ENCODE measurements at places on chromosomes 16 and 17. TPM values are rescaled to one million over a fixed set of nuclear protein-coding genes. Genes with fewer than 3 reads are reported as not detected.

The USP6 gene
- polyA plus RNA-seq: 0.06 TPM

The TOM1L1 gene
- polyA plus RNA-seq: not detected

The MYH3 gene
- 0.60 TPM for polyA plus RNA-seq

The MARVELD3 gene
- polyA plus RNA-seq: not detected

The XAF1 gene
- 40.0 TPM for polyA plus RNA-seq

The RBFOX1 gene
- not detected for polyA plus RNA-seq

The ZMYND15 gene
- polyA plus RNA-seq: 0.10 TPM

DNA sequence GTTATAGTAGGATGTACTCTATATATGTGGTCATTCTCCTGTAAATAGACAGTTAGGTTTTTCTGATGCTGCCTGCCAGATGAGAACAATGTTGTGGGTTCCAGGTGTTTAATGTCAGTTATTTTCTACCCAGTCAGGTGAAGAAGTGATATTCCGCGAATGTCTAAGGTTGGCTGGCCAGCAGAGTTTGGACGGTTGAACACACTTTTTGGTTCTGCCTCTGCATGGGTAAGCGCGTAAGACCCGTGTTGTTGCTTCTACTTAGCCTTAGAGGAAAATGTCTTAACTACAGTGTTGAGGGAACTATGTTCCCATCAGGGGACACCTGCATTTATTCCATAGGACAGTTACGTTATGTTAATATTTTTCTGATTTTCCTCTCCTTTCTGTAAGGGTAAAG is 162.6 kb downstream of the MAP2K6 start:
- no peak overlapping the region for H3K27ac ChIP-seq
- peaks cover 26% of the 10 kb centered on the region for H3K27me3 ChIP-seq
- no peak for DNase-seq
- H3K4me1 ChIP-seq: peaks cover 20% of the 10 kb centered on the region

GRCh38 chr16:64234200-64234599 is 887.7 kb downstream of the CDH11 start:
- H3K36me3 ChIP-seq: peaks cover 1% of the 10 kb centered on the region
- no peaks in the 10 kb centered on the region for H3K27me3 ChIP-seq
- H3K27ac ChIP-seq: no peak overlapping the region
- H3K4me1 ChIP-seq: no peaks in the 10 kb centered on the region
- no peak overlapping the region for H3K4me3 ChIP-seq
- no peak for DNase-seq

GRCh38 chr17:52134641-52135040 is 23.9 kb downstream of the CA10 start:
- no peak overlapping the region for H3K4me3 ChIP-seq
- no peak for DNase-seq
- H3K27ac ChIP-seq: no peak overlapping the region
- no peaks in the 10 kb centered on the region for H3K4me1 ChIP-seq
- peaks cover 6% of the 10 kb centered on the region for H3K27me3 ChIP-seq

GRCh38 chr16:65655802-65656201 is 533.9 kb upstream of the CDH11 start:
- no peak for DNase-seq
- no peak overlapping the region for H3K4me3 ChIP-seq
- H3K4me1 ChIP-seq: no peaks in the 10 kb centered on the region
- no peaks in the 10 kb centered on the region for H3K36me3 ChIP-seq

DNA sequence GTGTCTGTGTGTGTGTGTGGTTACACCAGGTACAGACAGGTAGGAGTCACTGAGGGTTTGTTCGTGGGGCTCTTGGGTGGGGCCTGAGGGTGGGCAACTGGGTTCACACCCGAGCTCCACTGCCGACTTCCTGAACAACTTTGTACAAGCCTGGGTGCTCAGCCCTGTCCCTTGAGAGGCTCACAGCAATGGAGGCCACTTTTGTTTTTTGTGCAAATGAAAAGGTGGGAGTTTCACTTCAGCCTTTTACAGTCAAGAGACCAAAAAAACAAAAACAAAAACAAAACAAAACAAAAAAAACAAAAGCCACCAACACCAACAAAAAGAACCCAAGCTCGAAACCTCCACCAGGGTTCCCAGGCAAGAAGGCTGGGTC is 2.4 kb downstream of the RHBDF2 start:
- H3K36me3 ChIP-seq: no peaks in the 10 kb centered on the region
- no peak for DNase-seq
- H3K4me3 ChIP-seq: peak overlapping the region; percentile 83
- H3K4me1 ChIP-seq: peaks cover 80% of the 10 kb centered on the region

DNA sequence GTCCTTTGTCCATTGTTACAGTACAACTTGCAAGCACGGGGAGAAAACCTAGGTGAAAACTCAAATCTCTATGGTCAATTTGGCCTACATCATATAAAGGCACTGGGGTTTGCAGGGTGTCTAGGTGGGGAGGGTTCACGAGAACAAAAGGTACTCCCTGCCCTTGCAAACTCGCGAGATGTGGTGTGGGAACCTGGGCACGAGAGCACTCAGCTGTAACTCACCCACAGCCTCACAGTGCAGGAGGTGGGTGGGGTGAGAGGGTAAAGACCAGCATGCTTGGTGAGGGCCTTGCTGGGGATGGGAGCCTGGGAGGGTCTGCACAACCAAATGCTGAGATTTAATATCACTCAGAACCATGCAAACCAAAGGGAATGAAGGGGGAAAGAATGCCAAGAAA is 18.4 kb upstream of the ZNF594 start:
- H3K4me3 ChIP-seq: no peak overlapping the region
- peak overlapping the region; percentile 83 for H3K27ac ChIP-seq
- H3K27me3 ChIP-seq: no peaks in the 10 kb centered on the region
- DNase-seq: no peak
- peaks cover 31% of the 10 kb centered on the region for H3K4me1 ChIP-seq
- peaks cover 23% of the 10 kb centered on the region for H3K36me3 ChIP-seq

- no peak for DNase-seq
- no peaks in the 10 kb centered on the region for H3K27me3 ChIP-seq
- H3K4me1 ChIP-seq: no peaks in the 10 kb centered on the region
- H3K27ac ChIP-seq: no peak overlapping the region
- H3K36me3 ChIP-seq: no peaks in the 10 kb centered on the region
- no peak overlapping the region for H3K4me3 ChIP-seq
Observed at GRCh38 chr16:60404401-60404800, 1631.8 kb downstream of the CDH8 start.

DNA sequence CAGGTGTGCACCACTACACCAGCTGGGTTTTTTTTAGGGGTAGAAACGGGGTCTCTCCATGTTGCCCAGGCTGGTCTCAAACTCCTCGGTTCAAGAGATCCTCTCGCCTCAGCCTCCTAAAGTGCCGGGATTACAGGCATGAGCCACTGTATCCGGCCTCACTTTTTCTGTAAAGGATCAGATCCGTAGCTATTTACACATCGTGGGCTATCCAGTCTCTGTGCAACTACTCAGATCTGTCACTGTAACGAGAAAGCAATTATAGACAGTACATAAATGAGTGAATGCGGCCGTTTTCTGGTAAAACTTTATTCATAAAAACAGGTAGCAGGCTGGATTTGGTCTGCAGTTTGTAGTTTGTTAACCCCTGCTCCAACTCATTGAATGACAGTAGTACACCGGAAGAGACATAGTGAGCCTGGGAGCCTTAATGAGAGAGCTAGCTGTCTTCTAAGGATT is 44.5 kb downstream of the VMP1 start:
- peaks cover 23% of the 10 kb centered on the region for H3K36me3 ChIP-seq
- peaks cover 5% of the 10 kb centered on the region for H3K4me1 ChIP-seq
- no peak for DNase-seq
- H3K27me3 ChIP-seq: no peaks in the 10 kb centered on the region
- H3K4me3 ChIP-seq: no peak overlapping the region

GRCh38 chr16:87326151-87326571 is 9.0 kb upstream of the C16orf95 start:
- H3K4me3 ChIP-seq: no peak overlapping the region
- H3K27me3 ChIP-seq: no peaks in the 10 kb centered on the region
- no peaks in the 10 kb centered on the region for H3K36me3 ChIP-seq

GRCh38 chr17:37446027-37446426 is 39.3 kb downstream of the TADA2A start:
- H3K4me3 ChIP-seq: no peak overlapping the region
- peaks cover 93% of the 10 kb centered on the region for H3K36me3 ChIP-seq
- no peaks in the 10 kb centered on the region for H3K4me1 ChIP-seq
- no peak overlapping the region for H3K27ac ChIP-seq

GRCh38 chr16:88781140-88782077 is 3.6 kb downstream of the PIEZO1 start:
- peak overlapping the region; percentile 94 for H3K27ac ChIP-seq
- no peaks in the 10 kb centered on the region for H3K36me3 ChIP-seq
- peak overlapping the region; percentile 75 for H3K4me3 ChIP-seq
- peak; percentile 33 for DNase-seq

DNA sequence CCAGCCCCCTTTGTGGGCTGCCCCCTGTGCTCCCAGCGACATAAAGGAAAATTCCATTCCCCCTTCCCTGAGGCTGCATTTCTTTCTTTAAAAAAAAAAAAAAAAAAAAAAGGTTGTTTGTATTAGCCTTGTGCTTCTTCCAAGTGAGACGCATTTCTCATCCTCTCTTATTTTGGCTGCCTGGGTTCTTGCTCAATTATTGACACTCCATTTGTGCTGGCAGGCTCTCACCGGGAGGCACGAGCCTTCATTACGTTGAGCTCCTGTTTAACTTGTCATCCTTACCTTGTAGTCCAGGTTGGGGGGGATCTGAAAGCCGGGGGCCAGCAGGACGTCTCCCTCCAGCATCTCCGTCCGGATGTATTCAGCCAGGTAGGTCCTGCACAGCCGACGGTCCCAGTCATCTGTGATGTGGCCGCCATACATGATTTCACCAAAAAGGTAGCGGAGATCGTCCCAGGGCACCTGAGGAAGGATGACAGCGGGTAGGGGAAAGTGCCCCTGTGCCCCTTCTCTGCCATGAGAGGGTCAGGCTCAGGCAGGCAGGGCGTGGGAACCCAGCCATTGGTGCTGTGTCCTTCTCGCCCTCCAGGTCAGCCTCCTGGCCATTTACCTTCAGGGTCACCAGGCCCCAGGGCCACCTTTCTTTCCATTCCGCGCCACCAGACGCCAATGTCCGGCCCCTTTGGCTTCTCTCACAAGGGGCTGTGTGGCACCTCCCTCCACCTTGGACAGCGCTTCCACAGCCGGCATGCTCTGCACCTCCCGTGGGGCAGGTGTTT is 50.6 kb downstream of the PGS1 start:
- H3K4me1 ChIP-seq: no peaks in the 10 kb centered on the region
- H3K27ac ChIP-seq: no peak overlapping the region
- H3K27me3 ChIP-seq: no peaks in the 10 kb centered on the region
- no peak for DNase-seq
- H3K36me3 ChIP-seq: peaks cover 50% of the 10 kb centered on the region

DNA sequence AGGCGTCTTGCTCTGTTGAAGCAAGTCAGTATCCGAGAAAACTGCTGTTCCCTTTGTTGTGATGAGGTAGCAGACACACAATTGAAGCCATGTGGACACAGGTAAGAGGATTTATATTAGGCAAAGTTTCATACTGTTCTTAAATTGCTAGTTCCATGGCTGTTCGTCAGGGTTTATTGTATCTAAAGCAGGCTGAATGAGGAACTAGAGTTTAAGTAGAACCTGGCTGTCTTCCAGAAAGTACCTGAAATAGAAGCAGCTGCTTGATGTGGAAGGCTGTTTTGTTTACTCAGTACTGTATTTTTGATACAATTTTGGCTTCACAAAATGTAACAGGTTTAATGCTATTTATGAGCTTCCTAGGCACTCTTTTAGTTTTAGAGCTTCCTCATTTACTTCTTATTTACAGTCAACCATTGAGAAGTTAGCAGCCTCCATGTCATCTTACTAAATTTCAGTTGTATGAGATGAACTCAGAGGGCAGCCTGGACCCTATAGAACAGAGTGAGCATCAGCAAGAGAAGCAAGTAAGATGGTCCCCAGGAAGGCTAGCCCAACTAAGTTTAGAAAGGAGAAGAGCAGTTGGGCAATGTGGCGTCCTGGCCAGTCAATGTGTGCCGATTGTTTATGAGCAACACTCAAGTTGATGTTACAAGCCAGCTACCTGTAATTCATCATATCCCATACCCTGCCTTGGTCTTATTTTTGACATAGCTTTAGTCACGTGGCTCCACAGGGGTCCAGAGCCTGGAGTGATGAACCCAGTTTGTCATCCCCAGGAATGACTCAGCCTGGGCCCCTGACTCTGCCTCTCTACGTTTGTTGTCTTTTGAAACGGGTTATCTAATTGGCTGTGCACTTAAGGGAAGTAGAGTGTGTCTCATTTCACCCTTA is 9.7 kb upstream of the ARL2BP start:
- no peak overlapping the region for H3K4me3 ChIP-seq
- peak overlapping the region; percentile 68 for H3K27ac ChIP-seq
- DNase-seq: no peak
- H3K27me3 ChIP-seq: no peaks in the 10 kb centered on the region
- peaks cover 38% of the 10 kb centered on the region for H3K36me3 ChIP-seq

DNA sequence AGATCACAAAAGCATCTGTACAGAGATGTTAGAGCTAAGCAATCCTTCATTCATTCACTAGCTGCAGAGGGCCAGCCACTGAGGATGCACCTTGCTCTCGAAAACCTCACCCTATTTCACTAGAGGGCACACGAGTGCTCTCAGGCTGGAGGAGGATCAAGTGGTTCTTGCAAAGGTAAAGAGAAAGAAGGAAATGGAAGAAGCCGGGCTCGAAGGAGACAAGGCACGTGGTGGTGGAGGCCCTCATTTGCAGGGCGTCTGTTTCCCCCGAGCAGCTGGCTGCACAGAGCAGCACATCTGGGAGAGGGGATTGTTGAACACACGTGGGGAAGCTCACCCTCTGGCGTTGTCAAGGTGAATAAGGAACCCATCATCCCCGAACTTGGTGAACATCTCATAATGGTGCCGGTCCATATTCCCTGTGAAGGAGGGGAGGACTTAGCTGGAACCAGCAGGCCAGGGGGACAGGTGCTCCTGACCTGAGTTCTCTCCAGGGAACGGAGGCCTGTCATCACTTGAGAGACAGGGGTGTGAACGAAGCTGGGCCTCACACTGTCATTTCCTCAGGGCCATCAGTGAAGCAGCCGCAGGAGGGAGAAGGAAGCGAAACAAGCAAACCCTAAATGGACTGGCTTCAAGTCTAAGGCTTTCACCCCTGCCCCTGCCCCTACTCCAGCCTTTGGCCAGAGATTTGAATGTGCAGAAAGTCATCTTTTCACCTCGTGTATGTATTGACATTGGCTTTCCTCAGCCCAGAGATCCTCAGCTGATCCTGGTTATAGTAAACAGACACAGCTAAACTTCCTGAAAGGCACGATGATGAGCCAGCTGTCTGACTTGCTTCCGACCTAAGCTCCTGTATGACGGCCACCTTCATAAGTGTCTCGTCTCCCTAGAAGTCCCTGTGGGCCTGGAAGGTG is 27.6 kb downstream of the PRKAR1A start:
- no peak overlapping the region for H3K4me3 ChIP-seq
- no peaks in the 10 kb centered on the region for H3K27me3 ChIP-seq
- peaks cover 32% of the 10 kb centered on the region for H3K36me3 ChIP-seq
- peaks cover 6% of the 10 kb centered on the region for H3K4me1 ChIP-seq
- no peak for DNase-seq

- no peaks in the 10 kb centered on the region for H3K27me3 ChIP-seq
- H3K36me3 ChIP-seq: peaks cover 57% of the 10 kb centered on the region
- peak overlapping the region; percentile 81 for H3K27ac ChIP-seq
- peaks cover 80% of the 10 kb centered on the region for H3K4me1 ChIP-seq
- DNase-seq: no peak
Observed at GRCh38 chr16:67801883-67802282, 4.5 kb downstream of the RANBP10 start.

Data from naive thymus-derived CD8-positive, alpha-beta T cell (primary cell).